NCI-H1694 treated with DMSO at 0.1 percent for 48 hours (cell line): ENCODE measurements at places on chromosomes 6 and 20.

DNA sequence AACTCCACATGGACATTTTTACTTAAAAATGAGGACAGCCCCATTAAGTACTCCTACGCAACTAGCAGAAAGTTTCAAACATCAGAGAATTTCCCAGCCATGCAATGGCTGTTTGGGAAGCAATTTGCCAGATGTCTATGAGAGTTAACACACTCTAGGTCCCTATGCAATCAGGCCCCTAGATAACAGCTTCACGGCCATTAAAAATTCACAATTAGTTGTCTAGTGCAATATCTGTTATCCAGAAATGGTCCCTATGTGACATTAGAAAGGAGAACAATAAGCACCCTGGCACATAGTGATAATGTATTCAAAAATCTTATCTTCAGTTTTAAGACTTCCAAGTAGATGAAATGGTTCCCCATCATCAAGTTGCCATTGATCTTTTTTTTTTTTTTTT, 174.3 kb upstream of the NRSN1 start:
- no peak for DNase-seq

- no peak for DNase-seq
These were observed 5.1 kb downstream of the PRRT1 start for GRCh38 chr6:32146687-32147086.

GRCh38 chr6:40413239-40413638, 173.9 kb downstream of the LRFN2 start:
- no peak for DNase-seq

GRCh38 chr6:169778646-169779045, 27.2 kb downstream of the ERMARD start:
- DNase-seq: no peak

DNA sequence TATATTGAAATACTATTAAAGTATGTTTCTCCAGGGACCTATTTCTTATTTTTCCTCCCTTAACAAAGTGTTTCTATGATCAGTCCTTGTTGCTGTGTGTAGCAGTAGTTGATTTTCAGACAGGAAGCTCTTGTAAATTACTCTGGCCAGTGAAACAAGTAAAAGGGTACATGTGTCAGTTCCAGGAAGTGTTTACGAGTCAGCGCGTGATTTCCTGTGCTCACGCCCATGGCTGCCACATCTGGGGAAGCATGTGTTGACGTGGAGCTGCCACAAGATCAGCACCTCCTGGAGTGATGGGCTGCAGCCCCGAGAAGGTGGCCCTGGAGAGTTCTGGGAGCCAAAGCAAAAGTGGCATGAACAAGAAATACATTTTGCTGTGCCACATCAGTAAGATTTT, 38.6 kb upstream of the GGTLC1 start:
- DNase-seq: no peak

GRCh38 chr6:13710552-13711323, 897 bp downstream of the RANBP9 start:
- DNase-seq: no peak

DNA sequence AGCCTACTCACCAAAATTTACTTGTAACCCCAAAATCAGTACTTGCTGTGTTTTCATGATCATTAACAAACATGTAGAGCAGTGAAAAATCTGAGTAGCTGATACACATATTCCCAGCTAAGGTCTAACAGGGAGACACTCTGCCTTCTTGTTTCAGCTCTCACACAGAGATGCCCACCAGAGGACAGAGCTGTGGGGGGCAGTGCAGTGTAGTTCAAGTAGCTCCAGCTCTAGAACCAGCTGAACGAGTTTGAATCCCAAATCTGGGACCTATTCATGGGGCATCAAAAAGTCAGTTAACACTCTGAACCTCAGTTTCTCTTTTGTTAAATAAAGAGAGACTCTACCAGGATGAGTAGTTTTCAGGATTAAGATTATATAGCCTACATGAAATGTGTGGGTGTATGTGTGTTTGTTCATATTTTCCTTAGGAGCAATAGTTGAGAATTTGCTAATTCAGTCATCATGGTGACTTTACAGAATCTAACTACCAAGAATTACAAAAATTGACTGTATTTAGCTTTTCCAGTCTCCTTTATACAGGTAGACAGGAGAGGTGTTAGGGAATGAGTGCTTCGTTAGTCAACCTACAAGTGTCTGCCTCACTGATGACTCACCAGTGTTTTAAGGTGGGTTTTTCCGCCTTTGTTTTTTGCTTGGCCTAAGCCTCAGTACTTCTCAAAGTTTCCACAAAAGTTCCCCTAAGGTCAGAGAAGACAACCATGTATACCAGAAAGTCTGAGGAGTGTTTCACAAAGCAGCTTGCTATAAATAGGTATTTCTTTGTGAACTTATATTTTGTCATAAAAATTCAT, 164.0 kb upstream of the RUNX2 start:
- DNase-seq: no peak

DNA sequence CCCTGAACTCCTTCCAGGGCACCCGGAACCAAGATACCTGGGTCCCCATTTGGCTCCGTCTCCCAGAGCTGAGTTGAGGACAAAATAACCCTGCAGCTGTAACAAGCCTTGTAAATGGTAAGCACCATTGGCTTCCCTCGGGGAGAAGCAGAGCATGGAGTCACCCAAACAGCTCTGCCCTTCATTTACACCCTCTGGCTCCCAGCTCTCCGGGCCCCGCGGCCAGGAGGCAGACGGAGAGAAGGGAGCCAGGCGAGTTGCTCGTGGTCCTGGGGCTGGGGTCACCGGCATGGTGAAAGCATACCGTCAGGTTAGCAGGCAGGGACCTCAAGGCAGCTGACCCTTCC, 2.1 kb downstream of the TFEB start:
- no peak for DNase-seq

- no peak for DNase-seq
These were observed 2.4 kb upstream of the SYCP2L start for GRCh38 chr6:10884245-10884972.

GRCh38 chr20:23415959-23416583, 5.2 kb downstream of the NAPB start:
- DNase-seq: no peak

GRCh38 chr6:154954347-154954746, 40.8 kb upstream of the TIAM2 start:
- DNase-seq: peak; percentile 76

DNA sequence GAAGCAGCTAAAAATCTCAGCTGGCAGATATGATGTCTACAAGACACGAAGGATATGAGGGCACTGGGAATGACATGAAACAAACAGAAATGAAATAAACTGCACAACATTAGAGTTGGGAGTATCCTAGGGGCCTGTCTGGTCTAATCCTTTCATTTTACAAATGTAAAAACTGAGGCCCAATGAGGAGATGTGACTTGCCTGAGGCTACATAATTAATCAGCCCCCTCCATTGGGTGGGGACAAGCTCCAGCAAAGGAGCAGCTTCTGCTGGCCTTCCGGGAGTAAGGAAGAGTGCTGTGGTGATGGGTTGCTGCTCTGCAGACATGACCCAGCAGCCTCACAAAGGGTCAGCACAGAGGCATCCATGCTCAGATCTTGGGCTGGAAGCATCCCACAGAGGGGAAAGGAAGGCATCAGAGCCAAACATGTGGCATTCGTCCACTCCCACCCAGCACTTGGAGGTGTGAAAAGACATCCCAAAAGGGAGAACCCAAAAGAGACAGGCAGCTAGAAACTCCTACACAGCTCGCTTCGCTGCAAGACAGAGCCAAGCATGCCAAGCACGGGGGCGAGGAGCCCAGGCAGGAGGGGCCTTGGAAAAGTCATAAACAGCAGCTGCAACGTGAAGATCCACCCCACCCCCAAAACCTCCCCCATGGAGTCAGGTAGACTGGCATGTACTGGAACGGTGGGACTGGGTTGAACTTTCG, 183.7 kb downstream of the UNC5CL start:
- no peak for DNase-seq

GRCh38 chr6:132972971-132973370, 158.6 kb downstream of the RPS12 start:
- DNase-seq: no peak

DNA sequence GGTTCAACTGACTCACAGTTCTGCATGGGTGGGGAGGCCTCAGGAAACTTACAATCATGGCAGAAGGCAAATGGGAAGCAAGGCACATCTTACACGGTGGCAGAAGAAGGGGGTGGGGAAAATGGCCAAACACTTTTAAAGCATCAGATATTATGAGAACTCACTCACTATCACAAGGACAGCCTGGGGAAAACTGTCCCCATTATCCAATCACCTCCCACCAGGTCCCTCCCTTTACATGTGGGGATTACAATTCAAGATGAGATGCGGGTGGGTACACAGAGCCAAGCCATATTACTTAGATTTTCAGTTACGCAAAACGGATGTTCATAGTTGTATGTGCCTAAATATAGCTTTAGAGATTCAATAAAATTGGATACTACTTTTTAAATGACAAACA, 25.6 kb downstream of the CYP39A1 start:
- DNase-seq: no peak

GRCh38 chr20:36273414-36274180, 32.5 kb upstream of the DLGAP4 start:
- DNase-seq: peak; percentile 6

GRCh38 chr20:47568019-47568418, 66.3 kb downstream of the NCOA3 start:
- no peak for DNase-seq

GRCh38 chr20:61184194-61184593, 67.9 kb upstream of the CDH4 start:
- DNase-seq: no peak

- DNase-seq: peak; percentile 29
These were observed at the start of gene TRIM39 for GRCh38 chr6:30326526-30327231. Gene TRIM39 (plus strand): TSS chr6:30326927. CDS start chr6:30329318, 2,391 bp downstream.

DNA sequence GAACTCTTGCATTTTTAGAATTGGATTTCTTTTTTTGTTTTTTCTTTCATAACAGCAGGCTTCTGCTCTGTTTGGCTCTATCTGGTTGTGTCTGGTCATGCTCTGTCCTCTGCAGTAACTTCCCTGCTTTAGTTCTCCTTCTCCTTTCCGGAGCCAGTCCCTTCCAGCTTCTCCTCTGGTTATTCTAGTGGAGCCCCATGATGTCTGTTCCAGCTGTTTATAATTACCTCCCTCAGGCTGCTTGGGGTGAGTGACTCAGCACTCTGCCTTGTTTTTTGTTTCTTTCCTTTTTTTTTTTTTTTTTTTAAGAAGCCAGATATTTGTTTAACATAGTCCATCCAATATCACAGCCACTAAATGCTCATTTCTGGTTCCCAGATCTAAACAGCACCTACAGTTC, 409.6 kb downstream of the MAFB start:
- no peak for DNase-seq

- DNase-seq: no peak
These were observed 9.6 kb upstream of the CHD6 start for GRCh38 chr20:41627611-41628244.

DNA sequence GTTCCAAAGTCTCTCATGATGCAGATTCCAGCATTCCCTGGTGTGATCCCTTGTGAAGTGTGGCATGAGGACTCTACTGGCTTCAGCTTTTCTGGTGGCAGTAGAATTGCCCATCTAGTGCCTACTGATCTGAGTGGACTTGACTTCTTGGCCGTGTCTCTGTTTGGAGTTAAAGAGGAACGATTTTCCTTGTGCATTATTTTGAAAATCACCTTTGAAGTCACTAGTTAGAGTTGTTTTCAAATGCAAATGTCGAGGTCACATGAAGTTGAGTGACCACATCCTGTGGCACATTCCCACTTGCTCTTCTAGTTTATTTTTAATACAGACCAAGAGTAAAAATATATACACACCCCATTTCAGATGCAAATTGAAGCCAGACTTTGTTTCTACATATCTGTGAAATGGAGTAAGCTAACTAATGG, 270.7 kb upstream of the TAB2 start:
- no peak for DNase-seq

GRCh38 chr20:62892348-62893304, 31.0 kb upstream of the TCFL5 start:
- no peak for DNase-seq

GRCh38 chr6:63663147-63663955, 27.7 kb downstream of the PHF3 start:
- DNase-seq: no peak

- DNase-seq: no peak
These were observed 68.6 kb upstream of the FBXL4 start for GRCh38 chr6:99016355-99016754.

- DNase-seq: no peak
These were observed 28.4 kb upstream of the MAFB start for GRCh38 chr20:40717343-40717865.

GRCh38 chr6:88605271-88605670, 358.1 kb downstream of the RNGTT start:
- no peak for DNase-seq

GRCh38 chr20:62117362-62117646, 5.0 kb upstream of the LSM14B start:
- no peak for DNase-seq

DNA sequence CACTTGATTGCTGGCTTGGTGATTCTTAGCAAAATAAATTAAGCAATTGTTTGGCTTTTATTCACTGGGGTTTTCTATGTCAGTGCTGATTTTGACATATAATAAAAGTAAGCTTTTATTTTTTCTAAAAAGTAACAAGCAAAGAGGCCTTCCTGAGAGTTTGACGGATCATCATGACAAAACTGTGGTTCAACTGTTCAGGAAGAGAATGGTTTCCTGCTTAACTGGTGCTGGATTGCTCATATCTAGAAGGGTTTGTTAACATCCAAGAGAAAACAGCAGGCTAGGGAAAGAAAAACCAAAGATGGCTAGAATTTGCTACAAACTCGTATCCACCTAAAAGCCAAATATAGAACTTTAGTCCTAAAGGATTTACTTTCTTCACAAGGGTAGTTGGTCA, 21.2 kb downstream of the SERPINB1 start:
- DNase-seq: no peak

- DNase-seq: no peak
These were observed 98.9 kb downstream of the RNGTT start for GRCh38 chr6:88864359-88865054.

- DNase-seq: no peak
These were observed 58.0 kb upstream of the MYO6 start for GRCh38 chr6:75691012-75691411.
